Suppressor macrophage (primary cell): ENCODE measurements at places on chromosomes 12 and 14.

DNA sequence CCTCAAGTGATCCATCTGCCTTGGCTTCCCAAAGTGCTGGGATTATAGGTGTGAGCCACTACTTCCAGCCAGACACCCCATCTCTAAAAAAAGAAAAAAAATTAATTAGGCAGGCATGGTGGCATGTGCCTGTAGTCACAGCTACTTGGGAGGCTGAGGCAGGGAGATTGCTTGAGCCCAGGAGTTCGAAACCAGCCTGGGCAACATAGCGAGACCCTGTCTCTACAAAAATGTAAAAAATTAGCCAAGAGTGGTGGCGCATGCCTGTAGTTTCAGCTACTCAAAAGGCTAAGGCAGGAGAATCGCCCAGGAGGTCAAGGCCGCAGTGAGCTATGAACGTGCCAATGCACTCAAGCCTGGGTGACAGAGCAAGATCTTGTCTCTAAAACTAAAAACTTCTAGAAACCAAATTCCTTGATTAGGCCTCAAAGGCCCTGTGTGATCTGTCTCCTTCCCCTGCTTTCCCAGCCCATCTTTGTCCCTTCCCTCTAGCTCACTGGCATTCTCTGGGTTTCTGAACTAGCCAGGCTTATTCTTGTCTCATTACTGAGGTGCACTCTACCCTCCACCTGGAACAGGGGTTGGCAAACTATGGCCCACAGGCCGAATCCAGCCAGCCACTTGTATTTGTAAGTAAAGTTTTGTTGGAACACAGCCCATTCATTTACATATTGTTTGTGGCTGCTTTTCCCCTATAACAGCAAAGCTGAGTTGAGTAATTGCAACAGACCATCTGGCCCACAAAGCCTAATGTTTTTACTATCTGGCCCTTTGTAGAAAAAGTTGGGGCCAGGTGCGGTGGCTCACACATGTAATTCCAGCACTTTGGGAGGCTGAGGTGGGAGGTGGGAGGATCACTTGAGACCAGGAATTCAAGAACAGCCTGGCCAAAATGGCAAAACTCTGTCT, 17.2 kb upstream of the TPCN1 start:
- DNase-seq, result no peak

- DNase-seq, result no peak
Observed at GRCh38 chr12:22656831-22657230, 31.9 kb downstream of the ETNK1 start.

GRCh38 chr14:50109342-50109741, 7.0 kb downstream of the VCPKMT start:
- DNase-seq, result peak; percentile 9

- no peak for DNase-seq
Observed at GRCh38 chr12:47280543-47281300, 201.0 kb upstream of the AMIGO2 start.

DNA sequence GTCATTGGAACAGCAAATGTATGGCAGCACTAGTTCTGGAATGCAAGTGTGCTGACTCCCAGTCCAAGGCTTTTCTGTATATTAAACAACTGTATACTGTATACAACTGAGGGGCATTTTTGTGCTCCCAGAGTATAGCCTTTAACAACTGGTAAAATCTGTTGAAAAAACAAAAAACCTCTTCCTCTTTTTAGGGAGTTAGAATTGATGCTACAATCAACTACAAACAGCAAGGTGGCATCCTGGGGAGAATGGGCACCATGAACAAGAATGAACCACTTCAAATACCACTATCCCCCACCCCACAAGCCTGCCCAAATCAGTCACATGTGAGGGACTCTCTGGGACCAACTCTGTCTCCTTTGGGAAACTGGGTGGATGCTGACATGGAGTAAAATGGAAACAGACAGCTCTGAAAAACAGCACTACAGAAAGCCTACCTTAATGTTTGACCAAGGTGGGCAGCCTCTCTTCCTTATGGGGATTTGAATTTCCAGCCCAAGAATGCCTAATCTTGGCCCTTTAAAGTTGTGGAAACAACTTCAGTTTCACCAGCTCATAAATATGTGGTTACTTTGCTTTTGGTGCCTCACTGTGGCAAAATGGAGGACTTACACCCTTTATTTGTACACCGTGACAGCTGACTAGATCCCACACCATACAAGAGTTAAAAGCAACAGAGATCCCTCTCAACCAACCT, 7.5 kb downstream of the VTI1B start:
- peak; percentile 71 for DNase-seq

GRCh38 chr14:86774916-86775315, 1218.1 kb downstream of the GALC start:
- no peak for DNase-seq

- no peak for DNase-seq
Observed at GRCh38 chr14:46063872-46064271, 587.7 kb downstream of the RPL10L start.

- no peak for DNase-seq
Observed at GRCh38 chr14:104442107-104442551, 137.4 kb upstream of the C14orf180 start.

DNA sequence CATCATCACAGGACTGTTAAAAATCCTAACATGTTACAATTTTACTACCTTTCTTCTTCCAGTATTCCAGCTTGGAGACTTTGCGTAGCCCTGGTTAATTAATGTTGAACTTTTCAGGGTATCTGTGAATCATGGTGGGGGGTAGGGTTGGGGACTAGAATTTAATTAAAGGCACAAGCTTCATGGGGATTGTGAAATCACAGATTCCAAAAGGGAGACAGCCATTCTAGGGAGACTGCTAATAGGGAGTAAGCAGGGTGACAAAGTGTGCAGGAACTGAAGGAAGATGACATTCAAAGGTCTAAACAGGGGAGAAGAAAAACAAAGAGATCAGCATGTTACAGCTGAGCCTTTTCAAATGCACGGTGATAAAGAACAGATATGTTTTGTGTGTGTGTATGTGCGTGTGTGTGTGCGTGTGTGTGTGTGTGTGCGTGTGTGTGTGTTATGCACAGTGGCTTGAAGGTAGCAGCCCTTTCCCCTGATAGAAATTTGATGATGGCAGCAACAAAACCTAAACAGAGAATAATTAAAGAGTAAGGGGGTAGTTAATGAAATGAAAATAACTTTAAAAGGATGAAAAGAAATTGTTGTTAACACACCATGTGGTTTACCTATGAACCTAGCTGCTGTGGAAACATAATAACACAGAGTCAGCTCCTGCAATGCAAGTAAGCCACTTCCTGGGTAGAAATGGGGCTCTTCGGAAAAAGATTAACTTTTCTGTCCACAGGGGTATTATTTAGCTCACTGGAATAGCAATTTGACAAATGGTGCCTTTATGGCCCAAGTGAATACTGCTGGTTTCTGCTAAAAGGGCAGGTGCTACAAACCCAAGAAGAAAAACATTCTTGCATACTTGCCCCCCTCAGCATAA, 581.7 kb downstream of the DIO2 start:
- DNase-seq, result no peak

DNA sequence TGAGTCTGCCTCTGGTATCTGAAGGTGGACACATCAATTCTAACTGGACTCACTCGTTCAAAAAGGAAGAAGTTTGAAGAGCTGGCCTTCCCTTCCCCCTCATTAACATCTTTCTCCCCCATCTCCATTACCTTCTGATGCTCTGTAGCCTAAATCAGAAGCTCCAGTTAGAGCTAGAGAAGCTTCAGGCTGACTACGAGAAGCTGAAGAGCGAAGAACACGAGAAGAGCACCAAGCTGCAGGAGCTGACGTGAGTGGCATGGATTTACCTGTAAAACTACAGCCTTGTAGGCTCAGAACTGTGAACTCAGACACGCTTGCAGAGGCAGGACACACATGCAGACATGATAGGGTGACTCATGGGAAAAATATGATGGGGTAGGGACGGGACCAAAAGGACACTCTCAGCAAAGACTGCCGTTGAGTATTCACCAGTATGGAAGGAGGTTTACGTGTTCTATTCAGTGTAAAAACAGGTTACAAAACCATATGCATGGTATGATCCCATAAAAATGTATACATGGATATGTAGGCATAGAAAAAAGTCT, 14.3 kb upstream of the PIP4K2C start:
- no peak for DNase-seq

DNA sequence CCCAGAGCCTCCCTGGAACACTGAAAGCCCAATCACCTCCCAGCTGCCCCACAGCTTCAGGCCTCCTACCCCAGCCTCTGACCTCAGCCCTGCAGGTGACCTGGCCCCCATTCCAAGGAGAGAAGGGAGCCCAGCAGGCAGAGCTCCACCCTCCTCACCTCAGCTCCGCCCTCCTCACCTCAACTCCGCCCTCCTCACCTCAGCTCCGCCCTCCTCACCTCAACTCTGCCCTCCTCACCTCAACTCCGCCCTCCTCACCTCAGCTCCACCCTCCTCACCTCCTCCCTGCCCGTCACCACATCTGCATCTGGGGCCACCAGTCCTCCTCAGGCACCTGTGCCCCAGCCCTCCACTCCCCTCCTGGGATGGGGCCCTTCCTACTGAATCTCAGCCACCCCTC, 112.2 kb upstream of the SFSWAP start:
- no peak for DNase-seq

DNA sequence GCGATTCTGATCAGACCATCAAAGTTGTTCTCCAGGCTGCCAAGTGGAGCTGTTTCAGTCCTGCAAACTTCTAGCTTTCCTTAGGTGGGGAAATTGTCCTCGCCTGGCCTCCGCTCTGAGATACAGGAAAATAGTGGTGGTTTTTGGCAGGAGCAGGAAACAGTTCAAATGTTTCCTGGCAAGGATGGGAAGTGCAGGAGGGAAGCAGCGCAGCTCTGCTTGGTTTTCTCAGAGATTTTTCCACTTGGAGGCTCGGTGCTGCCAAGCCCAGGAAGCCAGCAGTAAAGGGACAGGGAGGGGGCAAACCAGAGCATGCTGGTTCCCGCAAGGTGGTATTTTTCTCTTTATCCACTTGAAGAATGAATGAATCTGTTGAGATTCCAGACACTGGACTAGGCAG, 17.0 kb downstream of the TMEM63C start:
- DNase-seq, result no peak

- DNase-seq, result no peak
Observed at GRCh38 chr12:123807670-123808069, 45.6 kb downstream of the DNAH10 start.

DNA sequence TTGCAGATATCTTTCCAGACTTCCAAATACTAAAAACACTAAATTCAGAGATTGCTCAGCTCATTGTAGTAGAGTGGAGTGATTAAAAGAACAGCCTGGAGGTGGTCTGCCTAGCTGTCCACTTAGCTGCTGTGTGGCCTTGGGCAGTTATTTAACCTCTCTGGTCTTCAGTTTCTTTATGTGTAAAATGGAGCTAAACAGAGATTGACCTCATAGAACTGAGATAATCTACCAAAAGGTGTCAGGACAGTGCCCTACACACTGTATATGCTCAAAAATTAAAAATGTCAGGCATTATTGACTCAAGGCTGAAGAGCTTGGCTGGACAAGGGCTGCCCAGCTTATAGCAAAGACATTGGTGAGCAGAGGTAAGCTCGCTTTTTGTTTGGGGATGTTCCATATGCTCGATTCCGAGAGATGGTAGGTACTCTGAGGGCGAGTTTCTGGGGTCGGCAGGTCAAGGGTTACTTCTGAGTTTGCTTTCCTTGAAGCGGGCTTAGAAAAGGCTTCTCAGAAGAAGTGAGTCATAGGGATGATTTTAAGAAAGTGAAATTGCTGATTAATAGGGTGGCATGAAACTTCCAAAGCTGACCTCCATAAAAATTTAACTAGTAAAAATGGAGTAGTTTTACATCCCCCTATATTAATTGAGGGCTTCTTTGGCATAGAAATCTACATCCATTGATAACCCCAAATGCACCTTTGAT, 107.5 kb downstream of the GPATCH2L start:
- no peak for DNase-seq

DNA sequence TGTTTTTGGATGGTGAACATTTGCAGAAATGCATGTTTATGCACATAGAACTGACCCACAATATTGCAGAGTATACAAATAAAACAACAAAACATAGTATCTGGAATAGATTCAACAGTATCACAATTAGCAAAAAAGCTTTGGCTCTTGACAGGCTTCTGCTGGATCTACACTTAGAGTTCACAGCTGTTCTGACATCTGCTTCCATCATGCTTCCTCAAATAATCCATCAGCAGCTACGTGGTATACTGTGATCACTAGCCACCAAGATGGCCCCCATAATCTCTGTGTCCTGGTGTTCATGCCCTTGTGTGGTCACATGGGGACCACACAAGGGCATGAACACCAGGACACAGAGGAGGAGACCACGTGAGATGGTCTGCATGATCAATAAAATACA, 166.6 kb upstream of the CCDC198 start:
- DNase-seq, result no peak
